Stimulated activated memory B cell treated with anti-CD40 and anti-IgM and Interleukin-4, amounts not matched to agents 10 μg/mL and 1 μg/mL and 100 μg/mL, for 72 hours (primary cell): ENCODE measurements at places on chromosomes 5 and 9.

DNA sequence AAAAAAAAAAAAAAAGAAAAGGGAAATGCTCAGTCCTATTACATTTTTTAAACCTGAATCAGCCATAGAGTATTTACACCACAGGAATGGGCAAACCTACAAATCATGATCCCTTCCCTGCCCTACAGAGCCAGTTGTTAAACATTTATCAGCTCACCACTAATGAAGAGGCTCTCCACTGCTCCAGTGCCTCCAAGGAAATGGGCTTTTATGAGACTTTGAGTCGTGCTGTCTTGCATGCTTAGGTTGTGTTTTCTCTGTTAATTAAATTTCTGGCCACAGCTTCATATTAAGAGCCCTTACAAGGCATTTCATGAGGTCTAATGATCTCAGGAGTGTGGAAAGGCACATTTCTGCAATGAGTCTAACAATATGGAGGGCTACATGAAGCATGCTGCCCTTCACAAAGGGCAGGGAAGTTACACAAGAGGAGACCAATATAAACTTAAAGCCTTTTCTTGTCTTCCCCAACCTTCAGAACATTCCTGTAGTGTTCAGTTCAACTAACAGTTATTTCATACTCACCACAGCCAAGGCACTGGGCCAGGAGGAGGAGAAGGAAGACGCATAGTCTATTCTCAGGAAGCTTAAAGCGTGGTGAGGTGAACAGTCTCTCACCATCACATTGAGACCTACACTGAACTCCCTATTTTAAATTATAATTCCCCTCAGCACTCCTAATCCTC lies 140.1 kb upstream of the ABCA1 start:
- ATAC-seq = no peak

DNA sequence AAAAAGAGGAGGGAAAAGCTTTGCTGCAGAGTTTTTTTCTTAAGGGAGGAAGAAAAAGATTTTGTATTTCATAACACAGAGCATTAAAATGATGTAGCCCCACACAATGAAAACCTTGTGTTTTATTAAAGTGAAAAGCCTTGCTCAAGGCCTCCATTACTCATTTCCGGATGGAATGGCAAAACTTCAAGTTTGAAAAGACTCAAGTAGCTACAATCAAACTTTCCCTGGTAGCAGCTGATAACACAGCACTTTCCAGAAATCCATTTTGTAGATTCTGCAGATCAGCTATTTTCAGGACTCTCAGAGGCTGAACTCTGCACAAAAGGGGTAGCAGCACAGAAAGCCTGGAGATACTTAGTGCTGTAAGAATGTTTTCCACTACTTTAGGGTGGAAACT lies 374.8 kb downstream of the NFIB start:
- ATAC-seq = no peak

- ATAC-seq = no peak
Measured at GRCh38 chr9:129254566-129255287, 76.7 kb upstream of the IER5L start.

- ATAC-seq = no peak
Measured at GRCh38 chr9:87701931-87702421, 23.9 kb upstream of the CTSL start.

GRCh38 chr9:627336-627970 lies 214.0 kb upstream of the DMRT1 start:
- ATAC-seq = no peak

DNA sequence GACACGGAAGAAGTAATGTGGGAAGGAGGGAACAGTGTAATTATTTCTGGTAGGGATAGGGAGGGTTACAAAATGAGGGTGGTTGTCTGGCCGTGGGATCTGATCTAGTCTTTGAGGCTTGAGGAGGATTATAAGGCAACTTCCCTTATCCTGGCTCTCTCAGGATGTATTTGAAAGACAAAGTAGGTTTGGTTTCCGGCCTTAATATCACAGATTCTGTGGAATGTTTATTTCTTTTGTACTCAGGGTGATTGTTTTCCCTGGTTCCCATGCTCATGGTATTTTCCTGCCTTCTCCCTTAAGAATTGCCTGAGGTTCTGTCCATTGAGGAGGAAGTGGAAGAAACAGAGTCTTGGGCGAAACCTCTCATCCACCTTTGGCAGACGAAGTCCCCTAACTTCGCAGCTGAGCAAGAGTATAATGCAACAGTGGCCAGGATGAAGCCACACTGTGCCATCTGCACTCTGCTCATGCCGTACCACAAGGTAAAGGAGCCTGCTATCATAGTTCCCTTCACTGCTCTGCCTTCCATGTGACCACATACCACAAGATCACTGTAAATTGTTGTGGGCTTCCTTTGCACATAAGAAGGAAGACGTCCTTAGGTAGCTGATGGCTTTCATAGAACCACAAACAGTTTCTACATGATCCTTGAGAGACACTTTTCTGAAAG lies 253.8 kb downstream of the KDM4C start:
- ATAC-seq = no peak

- ATAC-seq = no peak
Measured at GRCh38 chr9:106718936-106719335, 144.0 kb upstream of the ZNF462 start.

GRCh38 chr5:123503299-123503698 lies 8.7 kb upstream of the CSNK1G3 start:
- ATAC-seq = no peak

DNA sequence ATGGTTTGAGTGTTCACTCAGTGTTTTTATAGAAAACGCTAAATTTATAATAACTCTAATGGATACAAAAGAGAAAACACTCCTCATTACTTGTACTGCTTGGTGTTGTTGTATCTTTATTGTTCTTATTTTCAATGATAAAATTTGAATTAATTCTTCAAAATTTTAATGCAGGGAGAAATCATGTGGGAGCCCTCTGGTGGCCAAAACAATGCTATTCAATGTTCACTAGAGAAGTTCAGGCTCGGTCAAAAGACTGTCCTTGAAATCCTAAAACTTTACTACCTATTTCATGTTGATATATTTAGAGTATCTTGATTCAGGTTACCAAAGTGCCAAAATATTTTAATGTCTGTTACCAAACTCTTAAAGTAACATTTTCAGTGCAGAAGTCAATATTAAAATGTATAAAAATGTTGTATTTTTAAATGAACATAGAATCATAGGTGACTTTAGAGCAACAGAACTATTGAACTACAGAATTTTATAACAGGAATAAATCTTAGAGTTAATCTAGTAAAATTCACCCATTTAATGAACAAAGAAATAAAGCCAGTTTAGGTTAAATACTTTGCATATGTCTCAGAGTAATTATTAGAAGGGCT lies 1259.8 kb downstream of the PTPRD start:
- ATAC-seq = no peak
